Thymus (tissue), 14 donors: ENCODE measurements at places on chromosomes 11 and 22.

DNA sequence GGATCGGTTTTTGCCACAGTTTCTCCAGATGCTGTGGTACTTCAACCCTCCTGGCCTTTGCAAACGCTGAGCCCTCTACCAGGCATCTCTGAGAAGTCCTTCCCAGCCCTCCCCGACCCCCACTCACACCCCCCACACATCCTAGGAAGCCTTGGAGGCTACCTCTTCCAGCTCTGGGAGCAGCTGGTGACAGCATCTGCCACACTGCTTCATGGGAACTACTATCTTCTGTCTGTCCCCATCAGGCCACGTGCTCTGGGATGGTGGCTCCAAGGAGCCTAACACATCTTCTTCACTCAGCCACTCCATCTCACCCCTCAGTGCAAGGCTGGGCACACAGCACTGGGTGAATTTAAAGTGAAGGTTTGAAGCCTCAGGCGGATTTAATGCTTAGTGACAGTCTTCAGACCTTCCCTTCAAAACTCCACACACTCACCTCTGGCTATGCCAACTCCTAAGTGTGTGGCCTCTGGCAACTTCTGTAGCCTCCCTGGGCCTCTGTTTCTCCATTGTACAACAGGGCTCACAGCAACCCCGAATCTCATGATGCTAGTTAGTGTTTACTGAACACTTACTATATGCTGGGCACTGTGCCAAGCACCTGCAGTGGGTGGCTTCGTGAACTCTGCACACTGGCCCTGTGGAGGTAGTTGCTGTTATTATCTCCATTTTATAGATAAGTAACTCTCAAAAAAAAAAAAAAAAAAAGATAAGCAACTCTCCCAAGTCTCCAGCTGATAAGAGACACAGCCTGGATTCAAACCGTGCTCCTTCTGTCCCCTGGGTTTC is 7.3 kb upstream of the TP53I11 start:
- H3K27me3 ChIP-seq, result peaks cover 9% of the 10 kb centered on the region
- no peaks in the 10 kb centered on the region for H3K36me3 ChIP-seq
- no peak for DNase-seq
- no peak overlapping the region for H3K27ac ChIP-seq
- peaks cover 15% of the 10 kb centered on the region for H3K4me1 ChIP-seq

GRCh38 chr11:48025293-48025983 is 45.1 kb downstream of the PTPRJ start:
- no peaks in the 10 kb centered on the region for H3K36me3 ChIP-seq
- no peak overlapping the region for H3K4me3 ChIP-seq
- H3K4me1 ChIP-seq, result peaks cover 7% of the 10 kb centered on the region
- no peak overlapping the region for H3K27ac ChIP-seq
- no peak for DNase-seq
- H3K27me3 ChIP-seq, result no peaks in the 10 kb centered on the region

DNA sequence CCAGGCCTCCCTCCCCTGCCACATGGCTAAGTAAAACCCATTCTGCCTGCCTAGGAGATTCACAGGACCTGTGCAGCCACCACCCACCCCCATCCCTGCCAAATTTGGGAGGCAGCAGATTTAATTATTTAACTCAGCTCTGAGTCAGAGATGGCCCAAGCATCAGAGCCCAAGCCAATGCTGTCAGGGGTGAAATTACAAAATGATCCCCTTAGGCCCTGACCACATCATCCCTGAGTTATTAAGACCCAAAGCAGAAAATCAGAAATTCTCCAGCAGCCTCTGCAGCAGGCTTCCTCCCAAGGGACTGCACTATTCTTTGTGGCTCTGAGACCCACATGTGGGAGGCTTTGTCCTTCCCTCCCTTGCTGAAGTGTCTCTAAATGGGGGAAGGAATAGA is 52.8 kb upstream of the RRAS2 start:
- DNase-seq, result no peak
- H3K27me3 ChIP-seq, result no peaks in the 10 kb centered on the region
- H3K36me3 ChIP-seq, result no peaks in the 10 kb centered on the region
- no peak overlapping the region for H3K27ac ChIP-seq
- no peak overlapping the region for H3K4me3 ChIP-seq

- no peaks in the 10 kb centered on the region for H3K36me3 ChIP-seq
- no peaks in the 10 kb centered on the region for H3K27me3 ChIP-seq
- no peaks in the 10 kb centered on the region for H3K4me1 ChIP-seq
- no peak overlapping the region for H3K4me3 ChIP-seq
These were observed 14.3 kb upstream of the EED start for GRCh38 chr11:86230179-86230804.

GRCh38 chr11:36074941-36075431 is 131.1 kb downstream of the LDLRAD3 start:
- H3K27ac ChIP-seq, result no peak overlapping the region
- no peaks in the 10 kb centered on the region for H3K36me3 ChIP-seq
- H3K4me3 ChIP-seq, result no peak overlapping the region
- no peaks in the 10 kb centered on the region for H3K27me3 ChIP-seq

GRCh38 chr22:31068970-31069369 is 12.1 kb upstream of the SMTN start:
- H3K4me1 ChIP-seq, result no peaks in the 10 kb centered on the region
- H3K27me3 ChIP-seq, result no peaks in the 10 kb centered on the region
- H3K27ac ChIP-seq, result no peak overlapping the region
- no peaks in the 10 kb centered on the region for H3K36me3 ChIP-seq

DNA sequence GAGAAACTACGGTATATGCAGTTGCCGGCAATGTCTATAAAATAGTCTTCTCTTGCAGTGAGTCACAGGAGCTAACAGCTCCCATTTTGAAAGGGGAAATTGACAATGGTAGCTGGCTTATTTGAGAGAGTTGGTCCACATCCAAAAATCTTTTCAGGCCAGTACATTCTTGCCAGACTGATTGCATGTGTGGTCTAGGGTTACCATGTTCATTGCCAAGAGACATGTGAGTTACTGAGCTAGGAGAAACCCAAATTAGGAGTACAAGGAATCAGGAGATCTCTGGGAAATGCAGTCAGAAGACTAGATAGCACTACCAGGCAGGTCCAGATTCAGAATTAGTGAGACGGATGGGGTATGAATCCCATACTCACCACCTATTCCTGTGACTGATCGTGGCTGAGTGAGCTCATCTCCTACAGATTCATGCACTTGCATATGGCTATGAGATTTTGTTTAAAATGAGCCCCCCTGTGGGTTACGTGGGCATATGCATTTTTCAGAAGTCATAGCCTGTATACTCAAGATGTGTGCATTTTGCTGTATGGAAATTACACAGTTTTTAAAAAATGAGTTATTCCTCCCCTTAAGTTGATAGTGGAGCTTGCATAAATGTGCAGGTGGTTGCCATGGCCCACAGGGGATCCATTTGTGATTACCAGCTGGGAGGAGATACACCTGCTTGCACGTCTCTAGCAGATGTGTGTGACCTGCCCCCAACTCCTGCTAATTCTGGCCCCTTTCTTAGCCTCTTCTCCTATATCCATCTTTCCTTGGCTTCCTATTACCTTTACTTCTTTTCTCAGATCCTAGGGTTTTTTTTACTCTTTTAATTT is 102.7 kb downstream of the COMMD9 start:
- H3K27me3 ChIP-seq, result no peaks in the 10 kb centered on the region
- peak overlapping the region; percentile 37 for H3K27ac ChIP-seq
- DNase-seq, result no peak
- H3K4me1 ChIP-seq, result peaks cover 5% of the 10 kb centered on the region
- H3K36me3 ChIP-seq, result no peaks in the 10 kb centered on the region

DNA sequence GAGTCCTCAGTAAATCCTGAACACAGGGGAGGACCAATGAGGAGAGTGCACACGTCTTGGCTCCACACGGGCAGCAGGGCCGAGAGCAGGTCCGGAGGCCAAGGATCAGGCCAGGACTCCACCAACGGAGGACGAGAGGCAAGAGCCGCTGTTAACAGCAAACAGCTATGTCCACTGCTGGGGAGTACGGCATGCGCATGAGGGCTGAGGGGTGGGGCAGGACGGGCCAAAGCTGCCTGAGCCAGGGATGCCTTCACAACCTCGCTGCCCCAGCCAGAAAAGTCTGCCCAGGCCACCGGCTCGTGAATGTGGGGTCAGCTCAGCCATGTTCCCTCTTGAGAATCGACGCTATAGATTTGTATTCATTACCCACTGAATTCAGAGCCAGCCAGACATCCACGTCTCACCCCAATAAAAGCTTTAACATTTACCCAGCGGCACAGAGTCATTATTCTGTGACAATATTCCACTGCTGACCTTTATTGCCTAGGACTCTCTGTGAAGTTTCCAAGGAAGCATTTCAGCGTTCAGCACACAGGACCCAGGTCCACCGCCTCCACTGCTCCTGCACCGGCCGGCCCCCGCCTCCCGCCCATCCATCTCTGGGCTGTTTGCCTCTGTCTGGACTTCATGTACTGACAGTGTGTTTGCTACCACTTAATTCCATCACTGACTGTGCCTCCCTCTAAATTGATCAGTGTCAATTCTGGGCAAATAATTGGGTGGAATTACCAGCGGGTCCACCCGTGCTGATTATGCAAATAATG is 384.9 kb downstream of the SHANK2 start:
- no peaks in the 10 kb centered on the region for H3K27me3 ChIP-seq
- no peaks in the 10 kb centered on the region for H3K36me3 ChIP-seq
- H3K27ac ChIP-seq, result no peak overlapping the region

DNA sequence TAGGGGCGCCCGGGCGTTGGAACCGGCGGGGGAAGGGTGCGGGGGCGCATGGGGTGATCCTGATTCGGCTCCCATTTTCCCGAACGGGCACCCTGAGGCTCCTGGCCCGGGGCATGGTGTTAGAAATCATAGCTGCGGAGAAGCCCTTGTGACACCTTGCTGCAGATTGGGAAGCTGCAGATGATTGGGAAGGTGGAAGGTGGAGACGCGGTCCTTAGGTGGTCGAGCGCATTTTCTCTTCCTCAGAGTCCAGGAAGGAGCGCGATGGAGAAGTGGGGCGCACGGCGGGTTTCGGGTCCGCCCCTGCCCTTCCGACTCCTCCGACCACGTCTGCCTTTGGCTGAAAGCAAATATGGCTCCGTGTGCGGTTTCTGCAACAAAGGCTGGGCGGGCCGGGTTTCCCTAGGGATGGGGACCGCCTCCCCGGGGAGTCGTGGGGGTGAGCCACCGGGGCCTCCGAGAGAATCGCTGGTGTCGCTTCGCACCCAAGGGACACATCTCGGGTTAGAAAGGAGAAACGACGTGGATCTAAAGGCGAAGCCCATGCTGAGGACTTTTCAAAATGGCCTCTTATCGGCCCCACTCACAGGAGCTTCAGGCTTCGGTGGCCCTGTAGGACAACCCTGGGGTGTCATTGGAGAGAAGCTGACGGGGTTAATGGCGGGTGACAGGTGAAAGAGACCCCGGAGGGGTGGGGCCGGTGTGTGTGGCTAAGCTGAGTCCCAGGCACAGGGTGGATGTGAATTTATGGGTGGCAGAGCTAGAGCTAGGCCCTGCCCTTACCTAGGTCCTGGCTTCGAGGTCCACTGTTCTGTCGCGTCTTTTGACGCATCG is 707 bp upstream of the FTH1 start:
- peak overlapping the region; percentile 90 for H3K4me3 ChIP-seq
- no peaks in the 10 kb centered on the region for H3K27me3 ChIP-seq
- H3K4me1 ChIP-seq, result peaks cover 55% of the 10 kb centered on the region
- H3K36me3 ChIP-seq, result peaks cover 25% of the 10 kb centered on the region
- DNase-seq, result no peak
- H3K27ac ChIP-seq, result peak overlapping the region; percentile 88

- DNase-seq, result no peak
- H3K27me3 ChIP-seq, result no peaks in the 10 kb centered on the region
- H3K4me3 ChIP-seq, result no peak overlapping the region
- H3K27ac ChIP-seq, result no peak overlapping the region
- no peaks in the 10 kb centered on the region for H3K36me3 ChIP-seq
These were observed 2.7 kb downstream of the POU2AF1 start for GRCh38 chr11:111376181-111376871.

- no peaks in the 10 kb centered on the region for H3K36me3 ChIP-seq
- no peak overlapping the region for H3K4me3 ChIP-seq
- no peaks in the 10 kb centered on the region for H3K4me1 ChIP-seq
These were observed 46.0 kb downstream of the CNTN5 start for GRCh38 chr11:99066618-99067317.

DNA sequence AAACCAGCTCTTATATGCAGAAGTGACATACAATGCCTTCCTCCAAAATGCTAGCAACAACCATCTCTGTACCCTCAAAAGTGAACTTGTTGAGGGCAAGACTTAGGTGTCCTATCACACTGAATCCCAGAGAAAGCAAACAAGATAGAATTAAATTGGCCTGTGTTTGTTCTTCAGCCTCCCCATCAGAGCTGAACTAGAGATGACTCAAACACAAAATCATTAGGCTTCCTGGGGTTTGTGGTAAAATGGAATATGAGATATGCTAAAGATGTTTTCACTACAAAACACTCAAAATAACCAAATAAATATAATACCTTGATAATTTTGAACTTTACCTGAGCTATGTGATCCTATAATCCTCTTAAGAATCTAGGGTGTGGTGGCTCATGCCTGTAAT is 31.6 kb downstream of the ZNF214 start:
- no peak overlapping the region for H3K4me3 ChIP-seq
- no peaks in the 10 kb centered on the region for H3K36me3 ChIP-seq
- no peak for DNase-seq
- H3K27ac ChIP-seq, result no peak overlapping the region
- no peaks in the 10 kb centered on the region for H3K27me3 ChIP-seq

DNA sequence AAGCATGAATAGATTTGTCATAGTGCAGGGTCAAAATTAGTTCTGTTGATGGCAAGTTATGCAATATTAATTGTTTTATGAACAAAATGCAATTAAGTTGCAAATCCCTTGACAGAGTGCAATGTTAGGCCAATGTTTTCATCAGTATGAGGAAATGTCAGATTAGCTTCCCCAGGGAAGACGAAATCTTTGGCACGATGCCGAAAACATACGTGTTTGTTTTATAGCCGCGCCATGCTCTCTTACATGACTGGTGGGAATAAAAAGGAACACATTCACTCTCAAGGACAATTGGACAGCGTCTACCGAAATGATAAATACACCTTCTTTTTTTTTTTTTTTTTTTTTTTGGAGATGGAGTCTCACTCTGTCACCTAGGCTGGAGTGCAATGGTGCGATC is 27.0 kb downstream of the MFNG start:
- no peak for DNase-seq
- no peak overlapping the region for H3K4me3 ChIP-seq
- peaks cover 12% of the 10 kb centered on the region for H3K4me1 ChIP-seq
- H3K27ac ChIP-seq, result no peak overlapping the region

- peak within 1 kb of the TSS; percentile 79 for H3K27ac ChIP-seq
- no peaks in the 10 kb centered on the region for H3K27me3 ChIP-seq
- H3K36me3 ChIP-seq, result no peaks in the 10 kb centered on the region
- DNase-seq, result peak; percentile 74
- H3K4me1 ChIP-seq, result peaks cover 19% of the 10 kb centered on the region
These were observed at the start of gene LPXN for GRCh38 chr11:58575377-58576020. TSS of gene LPXN (minus strand) at chr11:58575856. CDS start at chr11:58575772, 84 bp downstream.

GRCh38 chr11:104522650-104523049 is 358.7 kb upstream of the PDGFD start:
- no peak overlapping the region for H3K27ac ChIP-seq
- no peaks in the 10 kb centered on the region for H3K4me1 ChIP-seq
- DNase-seq, result no peak
- H3K27me3 ChIP-seq, result no peaks in the 10 kb centered on the region

DNA sequence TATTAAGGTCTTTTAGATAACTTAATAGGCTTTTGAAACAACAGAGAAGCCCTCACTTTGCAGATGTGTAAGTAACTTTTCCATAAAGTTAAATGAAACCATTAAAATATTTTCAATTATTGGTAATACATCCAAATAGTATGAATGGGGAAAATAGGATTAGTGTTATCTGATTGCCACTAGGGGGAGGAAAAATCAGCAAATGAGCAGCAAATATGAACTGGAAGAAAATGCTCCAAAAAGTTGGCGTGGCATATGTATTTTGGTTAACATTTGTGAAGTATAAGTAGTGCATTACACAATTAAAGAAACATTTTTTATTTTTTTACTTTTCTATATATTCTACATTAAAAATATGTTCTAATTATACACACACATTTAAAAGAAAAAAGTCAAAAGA is 259.8 kb upstream of the ANO5 start:
- no peak for DNase-seq
- no peak overlapping the region for H3K27ac ChIP-seq
- H3K4me3 ChIP-seq, result no peak overlapping the region
- no peaks in the 10 kb centered on the region for H3K4me1 ChIP-seq
- no peaks in the 10 kb centered on the region for H3K27me3 ChIP-seq
- no peaks in the 10 kb centered on the region for H3K36me3 ChIP-seq
